ENCODE measurements at places on chromosomes 16 and 17.

GRCh38 chr16:65414284-65414984 lies 292.6 kb upstream of the CDH11 start:
- DNase-seq, result no peak

GRCh38 chr17:35793257-35793656 lies 2.2 kb downstream of the MMP28 start:
- no peak for DNase-seq

- no peak for DNase-seq
Measured at GRCh38 chr16:54169112-54169511, 117.5 kb downstream of the IRX3 start.

DNA sequence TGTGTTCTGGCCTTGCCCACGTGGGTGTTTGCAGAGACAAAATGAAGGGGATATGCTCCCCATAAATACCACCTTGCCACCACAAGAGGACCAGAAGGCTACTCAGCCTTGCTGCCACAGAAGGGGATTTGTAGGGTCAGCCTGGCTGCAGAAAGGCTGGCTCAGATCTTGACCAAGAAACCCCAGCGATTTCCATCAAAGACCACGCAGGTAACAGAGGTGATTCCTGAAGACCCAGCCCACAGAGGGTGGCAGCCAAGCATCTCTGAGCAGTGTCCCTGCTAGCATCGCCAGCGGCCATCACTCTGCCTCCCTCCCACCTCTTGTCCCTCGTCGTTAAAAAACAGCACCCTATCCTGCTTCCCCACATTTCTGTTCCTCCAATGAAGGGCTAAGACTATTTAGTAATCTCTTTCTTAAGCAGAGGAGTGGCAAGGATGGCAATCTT lies 54.9 kb downstream of the BEAN1 start:
- no peak for DNase-seq

DNA sequence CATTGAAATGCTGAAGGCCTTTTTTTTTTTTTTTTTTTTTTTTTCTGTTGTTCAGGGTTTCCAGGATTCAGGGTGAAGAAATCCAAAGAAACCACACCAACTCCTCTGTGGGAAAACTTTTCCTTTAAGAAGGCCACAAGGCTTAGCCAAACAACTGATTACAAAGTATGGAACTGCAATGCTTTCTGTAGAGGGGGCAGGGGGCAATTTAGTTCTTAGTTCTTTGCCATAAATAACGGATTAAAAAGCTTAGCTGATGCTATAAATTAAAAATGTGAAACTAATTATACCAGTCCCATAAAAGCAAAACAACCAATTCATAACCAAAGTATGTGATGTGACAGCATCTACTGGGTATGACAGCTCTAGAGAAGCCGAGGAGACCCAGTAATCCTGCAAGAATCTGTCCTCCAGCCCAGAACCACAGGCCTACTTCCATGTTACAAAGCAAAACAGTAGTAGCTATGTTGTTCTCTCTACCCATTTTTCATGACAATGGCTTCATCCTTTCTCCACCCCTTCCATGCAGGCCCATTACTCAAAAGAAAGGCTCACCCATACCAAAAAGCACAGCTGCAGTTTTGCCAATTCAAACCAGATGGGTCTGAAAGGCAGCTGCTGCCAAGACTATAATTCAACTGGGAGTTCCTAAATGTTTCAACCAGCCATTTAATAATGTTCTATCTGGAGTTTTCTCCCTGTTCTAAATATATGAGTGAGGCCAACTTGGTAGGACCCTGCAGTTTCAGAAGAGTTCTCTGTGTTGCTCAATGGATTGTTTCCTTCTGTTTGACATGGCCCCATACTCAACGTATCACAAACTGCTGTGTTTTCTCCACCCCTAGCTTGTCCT lies 167.1 kb upstream of the ZFHX3 start:
- no peak for DNase-seq

GRCh38 chr17:76789235-76789788 lies 51.4 kb downstream of the MFSD11 start:
- DNase-seq, result no peak

GRCh38 chr17:954431-955164 lies 25.0 kb downstream of the NXN start:
- no peak for DNase-seq

DNA sequence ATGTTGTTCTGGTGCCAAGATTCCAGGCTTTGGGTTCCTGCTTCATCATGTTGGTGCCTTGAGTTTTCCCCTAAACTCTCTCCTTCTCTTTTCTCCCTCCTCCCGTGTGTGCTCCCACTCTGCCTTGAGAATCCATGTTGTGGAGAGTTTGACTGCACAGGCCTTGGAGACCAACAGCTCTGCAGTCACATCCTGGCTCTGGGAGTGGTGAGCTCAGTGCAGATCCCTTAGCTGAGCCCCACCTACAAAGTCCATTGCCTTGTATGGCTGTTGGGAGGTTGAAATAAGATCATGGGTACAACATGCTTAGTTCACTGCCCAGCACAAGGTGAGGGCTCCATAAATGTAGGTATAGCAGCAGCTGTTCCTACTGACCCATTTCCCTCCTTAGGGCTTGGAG lies 85.9 kb downstream of the IRX3 start:
- DNase-seq, result no peak

DNA sequence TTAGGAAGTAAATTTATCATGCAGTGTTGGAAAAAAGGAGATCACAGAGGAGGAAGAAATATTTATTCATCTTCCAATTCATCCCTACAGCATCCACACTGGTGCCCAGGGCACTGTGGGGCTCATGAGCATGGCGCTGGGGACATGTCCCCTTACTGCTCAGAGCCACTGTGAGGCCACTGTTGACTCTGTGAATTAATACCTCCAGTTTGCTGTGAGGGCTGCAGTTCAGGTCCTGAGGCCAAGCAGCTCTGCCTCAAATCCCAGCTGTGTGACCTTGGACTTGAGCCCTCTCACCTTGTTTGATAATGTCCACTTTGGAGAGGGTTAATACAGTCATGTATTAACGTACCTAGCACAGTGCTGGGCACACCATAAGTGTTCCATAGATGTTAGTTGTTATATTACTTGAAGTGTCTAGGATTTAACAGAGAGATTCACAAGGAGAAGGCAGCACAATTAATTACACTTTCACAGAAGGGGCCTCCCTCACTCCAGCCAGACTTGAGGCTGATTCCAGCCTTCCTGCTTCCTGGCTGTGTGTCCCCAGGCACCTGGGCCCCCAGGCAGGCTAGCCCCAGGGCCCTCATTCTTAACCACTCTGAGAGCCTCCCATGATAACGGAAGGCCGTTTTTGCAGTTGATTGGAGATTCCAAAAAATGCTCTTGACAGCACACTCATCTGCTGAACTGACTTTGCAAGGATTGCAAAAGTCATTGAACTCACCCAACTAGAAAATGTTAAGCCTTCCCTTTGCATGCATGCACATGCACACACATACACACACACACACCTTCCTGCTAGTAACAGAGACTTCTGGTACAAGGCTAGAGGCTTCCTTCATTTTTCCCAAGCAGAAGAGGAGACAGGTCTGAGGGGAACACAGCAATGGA lies 29.4 kb downstream of the KATNIP start:
- DNase-seq, result no peak

DNA sequence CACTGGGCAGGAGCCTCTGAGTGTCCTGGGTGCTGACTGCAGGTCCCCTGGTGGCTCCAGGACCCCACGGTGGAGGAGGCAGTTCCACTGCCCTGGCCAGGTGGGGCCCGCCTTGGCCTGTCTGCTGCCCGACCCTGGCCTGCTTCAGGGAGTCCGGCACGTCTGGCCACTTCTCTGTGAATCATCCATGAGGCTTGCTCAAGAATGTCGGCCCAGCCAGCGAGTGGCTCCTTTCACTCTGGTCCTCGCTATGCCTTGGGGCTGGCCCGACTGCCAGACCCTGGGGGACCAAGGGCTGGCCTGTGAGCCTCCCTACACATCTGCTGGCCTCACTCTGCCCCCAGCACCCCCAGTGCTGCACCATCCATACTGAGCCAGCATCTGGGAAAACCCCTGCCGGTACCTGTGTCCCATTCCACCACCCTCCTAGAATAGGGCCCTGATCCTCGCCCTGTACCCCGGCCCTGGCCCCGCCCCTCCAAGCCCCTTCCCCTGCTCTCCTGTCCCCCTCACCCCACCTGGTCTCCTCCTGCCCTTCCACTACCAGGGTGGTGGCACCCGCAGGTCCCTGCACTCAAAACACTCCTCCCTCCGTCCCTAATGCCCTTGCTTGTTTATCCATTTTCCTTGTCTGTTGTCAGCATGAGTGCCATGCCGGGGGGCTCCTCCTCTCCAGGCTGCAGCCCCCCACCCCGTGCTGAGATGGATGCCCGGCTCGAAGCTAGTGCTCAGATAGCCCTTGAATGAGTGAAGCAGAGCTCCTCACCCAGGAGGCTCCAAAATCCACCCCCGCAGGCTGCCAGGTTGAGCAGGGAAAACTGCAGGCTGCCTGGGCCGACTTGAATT lies 35.5 kb downstream of the ADCY7 start:
- DNase-seq, result no peak

DNA sequence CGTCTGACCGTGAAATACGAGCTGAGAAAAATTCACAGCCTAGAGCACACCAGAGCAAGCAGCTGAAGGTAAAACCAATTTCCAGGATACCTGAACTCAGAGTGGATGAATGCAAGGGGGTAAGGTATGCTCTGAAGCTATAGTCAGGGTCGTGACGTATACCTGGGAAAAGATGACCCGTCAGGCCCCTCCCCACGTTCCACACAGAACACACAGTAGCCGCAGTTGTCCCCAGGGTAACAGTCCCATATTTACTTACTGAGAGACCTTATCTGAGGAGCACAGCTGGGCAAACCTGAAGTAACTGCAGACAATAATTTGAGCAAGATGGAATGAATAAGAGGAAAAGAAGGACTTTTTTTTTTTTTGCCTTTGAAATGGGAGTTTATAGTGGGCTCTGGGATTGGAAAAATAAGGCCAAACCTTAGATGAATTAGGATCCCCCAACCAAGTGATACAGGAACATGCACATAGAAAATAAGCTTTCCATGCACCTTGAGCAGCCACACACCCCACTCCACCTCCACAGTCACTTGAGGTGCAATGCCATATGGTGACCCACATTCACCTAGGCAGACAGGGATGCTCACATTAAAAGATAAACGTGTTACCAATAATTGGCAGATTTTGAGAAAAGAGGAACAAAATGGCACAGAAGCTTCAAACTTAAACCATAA lies 38.0 kb downstream of the ABCA6 start:
- DNase-seq, result no peak

GRCh38 chr17:15213381-15214087 lies 51.6 kb downstream of the PMP22 start:
- DNase-seq, result no peak

GRCh38 chr16:67150047-67150832 lies 558 bp downstream of the B3GNT9 start:
- no peak for DNase-seq
